ENCODE measurements at places on chromosomes 4 and X.
A peak's percentile ranks its signal among the peaks of the same experiment; 100 is the strongest.

GRCh38 chr4:184959309-184959708 is 59.0 kb upstream of the HELT start:
- DNase-seq: no peak

- DNase-seq: peak; percentile 53
These were observed 80.1 kb upstream of the STIM2 start for GRCh38 chr4:26780539-26780938.

GRCh38 chrX:104922206-104922621 is 298.3 kb downstream of the TEX13A start:
- peak; percentile 66 for DNase-seq

- DNase-seq: no peak
These were observed 45.6 kb downstream of the GALNT7 start for GRCh38 chr4:173214231-173214630.

- no peak for DNase-seq
These were observed 348.5 kb upstream of the INTU start for GRCh38 chr4:127284236-127284635.

DNA sequence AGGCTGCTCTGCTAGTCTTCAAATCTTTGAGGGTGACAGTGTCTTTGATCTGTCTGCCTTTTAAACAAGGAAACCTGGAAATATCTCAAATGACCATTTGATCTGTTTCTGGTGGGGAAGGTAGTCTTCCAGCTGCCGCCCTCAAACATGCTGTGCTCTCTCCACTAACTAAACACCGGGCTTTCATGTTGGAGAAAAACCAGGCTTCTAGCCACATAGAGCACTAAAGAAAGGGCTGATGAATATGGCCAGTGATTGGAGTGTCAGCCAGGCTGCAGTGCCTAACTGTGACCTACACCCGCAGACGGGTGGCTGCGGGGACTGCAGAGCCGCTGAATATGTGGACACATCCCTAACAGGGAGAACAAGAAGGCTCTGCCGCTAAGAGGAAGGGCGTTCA is 85.9 kb downstream of the UNC5C start:
- DNase-seq: no peak

- DNase-seq: no peak
These were observed 43.7 kb downstream of the IL21 start for GRCh38 chr4:122577189-122577553.

DNA sequence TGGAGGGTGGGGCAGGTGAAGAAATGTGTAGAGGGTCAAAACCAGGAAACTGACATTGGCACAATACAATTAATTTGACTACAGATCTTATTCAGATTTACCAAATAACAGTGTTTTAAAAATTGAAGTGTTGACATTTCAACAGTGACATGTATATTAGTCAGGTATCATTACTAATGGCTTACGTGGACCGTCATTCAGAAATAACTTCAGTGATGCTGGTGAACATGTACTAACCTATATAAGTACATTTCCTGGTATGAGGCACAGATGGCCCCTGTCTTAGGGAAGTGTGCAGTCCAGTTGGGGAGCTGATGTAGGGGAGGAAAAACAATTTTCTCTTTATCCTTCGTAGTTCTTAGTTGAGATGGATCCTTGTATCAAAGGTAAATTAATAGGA is 22.3 kb upstream of the MAOA start:
- no peak for DNase-seq

GRCh38 chr4:112225157-112225556 is 6.4 kb upstream of the AP1AR start:
- DNase-seq: no peak

DNA sequence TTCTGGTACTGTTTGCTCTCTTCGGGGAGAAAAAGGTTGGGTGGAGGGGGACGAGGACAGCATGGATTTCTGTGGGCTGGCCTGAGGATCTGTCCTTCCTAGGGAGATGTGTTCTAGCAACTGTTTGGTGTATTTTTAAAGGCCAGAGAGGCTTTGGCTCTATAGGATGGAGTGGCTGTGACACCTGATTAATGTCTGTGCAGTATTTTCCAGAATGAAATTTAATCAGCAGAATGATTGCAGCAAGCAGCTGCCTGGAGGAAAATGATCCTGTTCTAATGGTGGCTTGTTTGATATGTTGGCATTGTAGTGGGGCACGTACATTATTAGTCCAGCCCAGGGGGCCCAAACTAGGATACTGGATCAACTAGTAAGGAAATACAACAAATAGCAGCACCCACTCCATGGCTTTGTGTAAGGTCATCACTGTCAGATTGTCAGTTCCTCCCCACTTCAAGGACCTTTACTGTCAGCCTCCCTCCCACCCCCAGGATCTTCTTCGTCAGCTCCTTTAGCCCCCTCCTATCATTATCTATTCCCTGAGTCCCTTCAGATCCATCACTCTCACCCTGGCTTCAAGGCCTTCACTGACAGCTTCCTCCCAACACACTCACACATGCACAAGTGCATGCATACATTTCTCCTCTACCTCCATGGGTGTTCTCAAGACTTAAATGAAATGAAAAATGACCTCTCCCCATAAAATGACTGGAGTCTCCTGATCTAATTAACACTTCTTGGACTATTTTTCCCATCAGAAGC is 10.4 kb upstream of the TMEM255A start:
- DNase-seq: no peak

- no peak for DNase-seq
These were observed 44.1 kb downstream of the DTHD1 start for GRCh38 chr4:36325499-36325898.

DNA sequence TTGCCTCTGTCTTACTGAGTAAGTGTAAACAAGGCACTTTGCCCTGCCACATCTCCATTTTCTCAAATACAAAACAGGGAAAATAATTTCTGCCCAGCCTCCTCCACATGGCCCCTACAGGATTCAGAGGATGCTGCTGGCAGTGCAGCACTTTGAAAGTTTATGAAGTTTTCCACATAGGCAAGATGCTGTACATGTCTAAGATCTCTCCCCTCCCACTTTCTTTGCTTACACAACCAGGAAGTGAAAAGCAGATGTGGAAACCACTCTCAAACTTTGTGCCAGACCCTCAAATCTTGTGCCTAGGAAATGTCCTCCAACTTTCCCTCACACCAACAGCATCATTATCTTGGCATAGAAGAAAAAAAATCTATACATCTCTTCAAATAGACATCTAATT is 257.0 kb upstream of the LDB2 start:
- DNase-seq: peak; percentile 35

GRCh38 chr4:40307627-40308497 is 27.3 kb upstream of the CHRNA9 start:
- DNase-seq: no peak

DNA sequence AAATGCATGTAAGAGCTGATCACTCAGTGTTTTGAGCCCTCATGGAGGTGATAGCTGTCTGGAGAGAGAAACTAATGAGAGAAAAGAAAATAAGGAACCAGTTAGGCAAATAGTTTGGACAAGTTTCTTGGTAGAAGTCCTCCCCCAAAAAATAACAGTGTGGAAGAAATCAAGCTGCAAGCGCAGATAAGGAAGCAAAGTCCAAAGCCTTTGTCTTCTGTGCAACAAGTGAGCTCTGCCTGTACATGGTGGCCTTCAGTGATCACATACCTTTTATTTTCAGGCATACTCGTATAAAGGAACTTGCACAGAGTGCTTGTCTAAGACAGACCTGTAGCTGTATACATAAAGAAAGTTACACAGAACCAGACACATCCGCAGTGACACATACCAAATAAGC is 2.5 kb upstream of the UGT2A3 start:
- no peak for DNase-seq

DNA sequence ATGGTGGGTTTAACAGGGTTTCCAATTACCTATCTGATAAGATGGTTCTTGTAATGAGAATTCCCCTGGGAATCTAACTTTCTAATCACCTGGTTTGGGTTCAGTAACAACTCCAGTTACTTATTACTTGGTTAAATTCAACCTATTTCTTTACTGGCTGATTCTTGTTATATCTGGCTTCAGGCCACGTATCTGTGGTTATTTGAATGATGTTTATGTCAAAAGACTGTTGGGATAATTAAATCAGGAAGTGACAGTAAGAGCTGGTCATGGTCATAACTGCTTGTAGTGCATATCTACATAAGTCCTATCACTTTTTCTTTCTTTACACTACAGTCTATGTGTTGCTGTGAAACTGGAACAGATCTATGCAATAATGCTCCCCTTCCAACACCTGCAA is 108.1 kb downstream of the MID1 start:
- no peak for DNase-seq

DNA sequence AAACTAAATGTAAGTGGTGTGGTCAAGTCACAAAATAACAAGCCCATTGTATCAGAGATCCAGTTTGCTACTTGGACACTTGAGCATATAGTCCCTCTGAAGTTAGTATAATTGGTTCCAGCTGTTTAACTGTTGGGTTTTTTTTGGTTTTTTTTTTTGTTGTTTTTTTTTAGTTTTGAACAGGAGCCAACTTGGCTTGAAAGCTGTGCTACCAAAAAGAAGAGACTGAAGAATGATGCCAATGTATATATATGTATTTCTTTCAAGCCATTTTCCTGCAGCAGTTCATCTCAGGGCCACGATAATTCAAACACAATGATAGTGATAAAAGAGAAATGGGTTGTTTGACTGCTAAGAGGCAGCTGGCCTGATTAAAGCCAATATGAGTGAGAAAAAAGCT is 138.3 kb downstream of the PCDH18 start:
- DNase-seq: peak; percentile 23

GRCh38 chr4:118836301-118837120 is 585 bp upstream of the SEC24D start:
- peak; percentile 93 for DNase-seq

DNA sequence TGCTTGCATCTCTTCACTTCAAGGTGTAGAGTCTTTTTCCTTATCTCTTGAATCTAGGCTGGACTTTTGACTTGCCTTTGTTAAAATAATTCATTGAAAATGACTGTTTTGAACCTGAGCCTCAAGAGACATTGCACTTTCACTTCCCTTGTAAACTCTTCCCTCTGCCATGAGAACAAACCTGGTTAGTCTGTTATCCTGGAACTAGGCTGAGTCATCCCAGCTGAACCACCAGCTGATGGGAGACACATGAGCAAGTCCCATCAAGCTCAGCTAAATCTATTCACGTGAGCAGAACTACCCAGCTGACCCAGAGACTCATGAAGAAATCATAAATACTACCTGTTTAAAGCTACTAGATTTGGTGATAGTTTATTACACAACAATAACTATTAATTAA is 202.3 kb upstream of the CENPE start:
- peak; percentile 3 for DNase-seq

- no peak for DNase-seq
These were observed 62.7 kb downstream of the TMEM131L start for GRCh38 chr4:153528705-153529485.

- DNase-seq: peak; percentile 72
These were observed 31.7 kb downstream of the GAB3 start for GRCh38 chrX:154719132-154719675.

- DNase-seq: no peak
These were observed 129.8 kb downstream of the TBCK start for GRCh38 chr4:106186201-106186600.

DNA sequence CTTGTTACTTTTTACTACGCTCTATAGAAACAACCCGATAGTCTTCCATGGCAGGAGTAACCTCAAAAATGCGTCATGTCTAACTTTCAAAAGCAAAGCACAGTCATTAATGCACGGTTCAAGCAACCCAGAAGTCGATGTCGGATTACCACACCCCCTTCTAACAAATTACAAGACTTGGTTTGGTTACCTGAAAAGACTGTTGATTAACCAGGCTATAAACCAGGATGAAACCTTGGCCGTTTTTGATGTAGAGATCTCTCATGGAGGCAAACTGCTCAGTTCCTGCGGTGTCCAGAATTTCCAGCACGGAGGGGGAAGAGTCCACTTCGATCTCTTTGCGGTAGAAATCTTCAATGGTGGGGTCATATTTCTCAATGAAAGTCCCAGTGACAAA is 2.4 kb downstream of the RAP2C start:
- peak; percentile 61 for DNase-seq

GRCh38 chr4:42144028-42144427 is 8.4 kb downstream of the BEND4 start:
- DNase-seq: no peak

DNA sequence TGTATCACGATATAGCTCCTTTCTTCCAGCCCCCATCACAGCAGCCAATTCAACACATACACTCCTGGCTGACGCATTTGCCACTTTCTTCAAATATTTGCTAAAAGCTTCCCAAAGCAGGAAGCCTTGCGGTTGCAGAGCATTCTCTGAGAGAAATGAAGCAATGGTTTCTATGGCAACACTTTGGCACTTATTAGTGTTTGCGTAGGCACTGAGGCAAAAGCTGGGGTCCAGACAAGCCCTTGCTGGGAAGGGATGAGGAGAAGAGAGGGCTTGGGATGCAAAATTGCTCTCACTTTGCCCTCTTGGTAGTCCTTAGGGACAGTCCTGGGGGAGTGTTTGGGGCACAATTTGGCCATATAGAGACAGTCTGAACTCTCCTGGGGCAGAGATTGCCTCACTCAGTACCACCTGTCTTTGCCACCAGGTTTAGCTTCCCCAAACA is 55.0 kb upstream of the PAK3 start:
- peak; percentile 43 for DNase-seq

GRCh38 chrX:40127052-40127451 is 29.3 kb upstream of the BCOR start:
- peak; percentile 42 for DNase-seq

GRCh38 chr4:120667102-120667501 is 255.4 kb downstream of the PRDM5 start:
- DNase-seq: no peak

DNA sequence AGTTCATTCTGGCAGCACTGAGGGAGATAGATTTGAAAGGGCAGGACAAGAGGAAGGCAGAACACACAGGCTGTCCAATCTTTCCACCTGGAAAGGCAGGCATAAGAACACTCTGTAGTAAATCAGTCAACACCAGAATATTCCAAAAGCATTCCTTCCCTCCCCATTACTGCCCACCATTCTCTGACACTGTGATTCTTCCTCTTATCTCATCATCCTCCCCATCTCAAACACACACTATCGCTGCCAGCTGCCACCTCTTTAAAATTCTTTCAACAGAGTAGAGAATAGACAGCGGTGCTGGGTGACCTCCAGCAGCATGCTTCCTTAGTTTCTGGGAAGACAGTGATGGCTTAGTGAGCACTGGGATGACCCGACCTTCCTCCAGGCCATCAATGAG is 53.7 kb upstream of the MYOZ2 start:
- no peak for DNase-seq

GRCh38 chr4:2797545-2798305 is 4.8 kb downstream of the SH3BP2 start:
- DNase-seq: no peak

DNA sequence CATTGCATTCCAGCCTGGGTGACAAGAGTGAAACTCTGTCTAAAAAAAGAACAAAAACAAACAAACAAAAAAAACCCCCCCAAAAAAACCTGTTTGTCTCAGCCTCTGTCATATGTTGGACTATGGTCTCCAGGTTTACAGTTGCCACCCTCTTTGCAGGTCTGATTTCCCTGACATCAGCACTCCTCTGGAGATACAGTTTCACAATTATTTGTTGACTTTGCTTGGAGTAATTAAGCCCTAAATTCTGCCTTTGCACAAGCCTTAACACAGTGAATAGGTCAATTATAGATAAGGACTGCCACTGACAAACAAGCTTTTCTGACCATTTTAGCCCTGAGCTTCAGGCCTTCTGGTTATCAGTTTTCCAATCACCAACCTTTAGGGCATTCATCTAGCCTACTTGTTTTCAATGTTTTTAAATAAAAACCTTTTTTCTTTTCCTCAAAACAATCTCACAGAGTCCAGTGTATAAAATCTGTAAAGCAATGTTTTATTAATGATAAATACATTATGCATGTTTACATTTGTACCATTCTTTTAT is 20.4 kb upstream of the MAPK10 start:
- DNase-seq: no peak

Measured in GM23248 (cell line).